ENCODE measurements at places on chromosomes 3 and 15.

DNA sequence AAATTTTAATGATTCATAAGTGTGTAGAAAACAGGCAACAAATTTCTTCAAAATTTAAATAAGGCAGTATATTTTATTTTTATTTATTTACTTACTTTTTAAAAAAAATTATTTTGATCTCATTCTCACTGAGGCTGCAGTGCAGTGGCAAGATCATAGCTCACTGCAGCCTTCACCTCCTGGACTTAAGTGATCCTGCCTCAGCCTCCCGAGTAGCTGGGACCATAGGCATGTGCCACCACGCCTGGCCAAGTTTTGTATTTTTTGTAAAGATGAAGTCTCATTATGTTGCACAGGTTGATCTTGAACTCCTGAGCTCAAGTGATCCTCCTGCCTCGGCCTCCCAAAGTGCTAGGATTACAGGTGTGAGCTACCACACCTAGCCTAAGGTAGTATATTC lies 61.2 kb upstream of the XRN1 start:
- DNase-seq: no peak

- DNase-seq: no peak
Measured at GRCh38 chr15:93881310-93881709, 350.1 kb upstream of the MCTP2 start.

- no peak for DNase-seq
Measured at GRCh38 chr3:124659175-124659574, 71.1 kb upstream of the UMPS start.

GRCh38 chr3:87949879-87950208 lies 109.0 kb downstream of the CGGBP1 start:
- DNase-seq: no peak

GRCh38 chr3:106086038-106086437 lies 217.2 kb upstream of the CBLB start:
- DNase-seq: no peak

DNA sequence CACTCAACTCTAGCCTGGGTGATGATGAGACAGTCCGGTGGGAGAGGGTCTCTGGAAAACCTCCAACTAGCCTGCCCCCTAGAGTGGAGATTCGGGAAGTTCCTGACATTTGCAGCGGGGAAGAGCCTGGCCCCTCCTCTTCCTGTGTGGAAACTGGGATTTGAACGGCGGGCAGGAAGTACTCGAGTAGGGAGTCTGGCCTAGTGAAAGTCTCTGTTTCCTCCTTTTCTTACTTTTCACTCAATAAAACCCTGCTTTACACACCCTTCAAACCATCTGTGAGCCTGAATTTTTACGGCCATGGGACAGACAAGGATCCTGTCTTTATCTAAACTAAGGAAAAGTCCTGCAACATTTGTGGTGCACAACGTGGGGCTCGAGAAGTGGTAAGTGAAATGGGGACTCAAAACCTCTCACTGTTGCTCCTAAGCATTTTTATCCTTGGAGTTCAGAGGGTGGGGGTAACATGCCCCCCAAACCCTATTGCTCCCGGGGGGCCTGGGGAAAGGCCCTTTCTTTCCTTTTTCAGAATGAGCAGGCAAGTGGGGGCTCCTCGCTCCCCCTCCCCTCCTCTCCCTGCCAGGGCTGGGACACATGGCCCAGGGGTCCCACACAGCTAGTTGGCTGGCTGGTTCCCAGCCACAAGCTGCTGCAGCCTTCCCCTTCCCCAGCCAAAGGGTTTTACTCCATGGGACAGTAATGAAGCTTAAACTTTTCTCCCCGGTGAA lies 224.7 kb upstream of the GBE1 start:
- DNase-seq: no peak

- no peak for DNase-seq
Measured at GRCh38 chr3:153980252-153980590, 141.0 kb upstream of the ARHGEF26 start.

DNA sequence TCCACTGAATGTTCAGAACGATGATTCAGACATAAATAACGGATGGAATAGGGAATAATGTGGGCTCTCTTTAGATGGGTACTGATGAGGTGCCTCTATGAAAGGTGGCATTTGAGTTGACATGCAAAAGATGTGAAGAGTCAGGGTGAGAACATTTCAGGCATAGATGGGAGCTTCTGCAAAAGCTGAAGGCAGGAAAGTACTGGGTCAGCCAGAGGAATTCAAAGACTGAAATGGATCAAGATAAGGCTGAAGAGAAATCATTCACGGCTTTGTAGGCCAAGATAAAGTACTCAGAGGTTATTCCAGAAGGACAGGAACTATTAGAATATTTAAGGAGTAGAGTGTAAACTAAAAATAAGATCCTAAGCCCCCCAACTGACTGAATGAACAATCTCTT lies 189.6 kb upstream of the MCTP2 start:
- no peak for DNase-seq

- DNase-seq: no peak
Measured at GRCh38 chr3:152264378-152264777, 4.4 kb upstream of the MBNL1 start.

DNA sequence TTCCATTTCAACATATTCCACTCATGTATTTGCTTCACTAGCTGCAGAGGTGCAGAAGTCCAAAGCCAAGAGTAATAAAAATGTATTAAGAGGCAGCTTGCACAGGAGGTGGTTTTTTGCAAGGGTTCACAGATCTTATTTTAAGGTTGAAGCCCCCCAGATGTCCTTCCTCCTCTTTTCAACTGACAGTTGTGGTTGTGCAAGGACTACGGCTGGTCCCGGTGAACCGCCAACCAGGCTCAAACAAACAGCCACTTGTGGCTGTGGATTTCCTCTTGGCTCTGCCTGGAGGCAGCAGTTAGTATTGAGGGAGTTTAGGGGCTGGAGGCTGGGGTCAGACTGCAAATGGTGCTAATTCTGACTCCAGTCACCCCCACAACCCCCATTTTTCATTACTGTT lies 240.7 kb upstream of the TBC1D5 start:
- DNase-seq: no peak

DNA sequence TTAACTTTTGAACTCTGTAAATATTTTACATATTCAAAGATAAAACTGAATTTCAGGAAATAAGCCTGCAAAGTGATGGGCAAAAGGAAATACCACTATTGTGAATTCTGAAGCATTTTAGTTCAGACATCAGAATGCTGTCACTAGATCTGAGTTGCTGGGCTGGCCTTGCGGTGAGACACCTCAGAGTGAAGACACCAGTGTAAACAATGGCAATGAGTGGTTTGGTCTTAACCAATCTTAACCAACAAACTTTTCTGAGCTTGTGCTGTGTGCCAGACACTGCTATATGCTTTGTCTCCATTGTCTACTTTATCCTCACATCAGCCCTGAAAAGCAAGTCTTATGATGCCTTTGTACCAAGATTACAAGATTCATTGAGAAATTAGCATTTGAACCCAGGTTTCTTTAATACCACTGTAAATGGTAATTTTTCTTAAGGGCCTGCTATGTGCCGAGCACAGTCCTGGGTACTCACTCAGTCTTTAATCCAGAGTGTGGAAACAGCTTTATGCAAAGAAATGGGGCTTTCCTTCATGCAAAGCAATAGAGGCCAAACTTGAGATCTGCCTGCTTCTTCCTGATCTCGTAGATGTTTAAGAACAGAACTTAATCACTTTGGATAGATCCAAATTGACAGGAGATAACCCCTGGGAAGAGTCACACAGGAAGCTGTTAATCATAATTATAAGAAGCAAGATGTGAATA lies 55.0 kb downstream of the TMEM39A start:
- no peak for DNase-seq

- no peak for DNase-seq
Measured at GRCh38 chr3:58107597-58107996, 99.4 kb downstream of the FLNB start.

Data from stimulated activated CD8-positive, alpha-beta memory T cell treated with anti-CD3 and anti-CD28 coated beads, Interleukin-7, amount 100 ng/mL, for 1 hour (primary cell).